ENCODE measurements at places on chromosomes 12 and 14. TPM values are rescaled to one million over a fixed set of nuclear protein-coding genes. Genes with fewer than 3 reads are reported as not detected.

DNA sequence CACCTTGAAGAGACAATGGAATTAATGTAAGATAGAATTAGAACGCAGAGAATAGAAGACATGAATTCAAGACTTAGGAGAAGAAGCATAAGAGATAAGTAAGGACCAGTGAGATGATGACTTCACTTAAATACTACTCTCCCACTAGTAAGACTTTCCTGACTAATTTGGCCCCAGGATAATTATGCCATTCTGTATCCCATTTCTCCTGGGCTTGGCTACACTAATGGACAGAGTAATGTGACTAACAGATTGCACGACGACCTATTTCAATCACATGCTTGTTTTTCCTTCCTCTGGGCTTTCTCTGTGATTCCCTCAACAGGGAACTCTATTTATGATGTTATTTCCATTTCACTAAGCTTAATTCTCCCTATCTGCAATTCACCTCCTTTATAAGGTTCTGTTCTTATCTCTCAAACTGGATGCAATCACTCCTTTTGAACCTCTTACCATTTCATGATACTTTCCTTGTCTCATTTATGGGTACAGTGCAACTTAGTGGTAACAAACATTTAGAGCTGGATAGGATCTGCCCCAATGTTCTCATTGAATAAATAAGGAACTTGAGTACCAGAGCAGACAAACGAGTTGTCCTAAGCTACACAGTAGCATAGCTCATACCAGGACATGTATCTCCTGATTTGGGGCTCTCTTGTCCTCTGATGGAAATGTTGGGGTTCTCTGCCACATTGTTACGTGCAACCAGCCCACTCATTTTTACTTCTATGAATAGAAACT lies 102.7 kb downstream of the BTG1 start:
- no peak for DNase-seq

DNA sequence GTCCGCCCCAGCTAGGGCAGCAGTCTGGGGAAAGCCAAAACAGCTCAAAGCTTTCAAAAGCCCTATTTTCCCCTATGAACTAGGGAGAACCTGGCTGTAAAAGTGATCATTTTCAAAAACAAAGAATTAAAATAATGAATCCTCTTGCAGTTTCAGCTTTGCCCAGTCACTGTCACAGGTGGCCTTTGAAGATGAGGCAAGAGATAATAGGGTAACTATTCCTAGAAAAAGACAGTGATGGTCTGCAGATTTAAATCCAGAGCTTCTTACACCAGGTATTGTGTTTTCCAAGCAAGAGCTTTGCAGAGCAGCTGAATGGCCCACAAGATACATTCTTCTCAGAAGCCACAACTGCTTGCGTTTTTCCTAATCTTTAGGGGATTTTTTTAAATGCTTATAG lies 80.2 kb upstream of the NUDT4 start:
- no peak for DNase-seq

DNA sequence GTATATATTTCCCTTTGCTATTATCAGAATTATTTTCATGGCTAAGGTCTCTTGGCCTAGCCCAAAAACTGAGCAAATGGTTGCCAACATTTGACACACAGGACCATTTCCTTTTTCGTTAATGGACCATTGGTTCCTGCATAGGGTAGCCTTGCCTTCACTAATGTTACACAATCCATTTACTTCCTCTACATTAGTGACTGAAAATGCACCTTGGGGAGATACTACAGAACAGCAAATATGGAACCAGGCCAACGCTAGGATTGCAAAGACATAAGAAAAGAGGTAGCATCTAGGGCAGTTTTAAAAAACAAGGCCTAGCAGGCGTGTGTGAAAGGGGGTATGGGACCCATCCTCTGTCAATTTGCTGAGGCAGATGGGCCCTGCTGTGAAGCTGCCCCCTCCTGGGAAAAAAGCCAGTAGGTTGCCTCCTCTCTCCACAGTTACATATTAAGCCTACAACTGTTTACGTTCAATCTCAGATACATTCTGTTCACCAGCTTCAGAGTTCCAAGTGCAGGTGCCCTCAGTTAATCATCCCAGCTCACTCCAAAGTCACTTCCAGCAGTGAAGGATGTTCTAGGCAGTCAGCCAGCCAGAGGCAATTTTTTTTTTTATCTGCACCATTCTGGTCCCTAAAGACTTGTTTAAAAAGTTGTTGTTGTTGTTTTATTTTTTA lies 15.0 kb downstream of the AQP6 start:
- DNase-seq, result no peak

GRCh38 chr14:56812364-56813141 lies 2.3 kb upstream of the OTX2 start:
- DNase-seq, result no peak

DNA sequence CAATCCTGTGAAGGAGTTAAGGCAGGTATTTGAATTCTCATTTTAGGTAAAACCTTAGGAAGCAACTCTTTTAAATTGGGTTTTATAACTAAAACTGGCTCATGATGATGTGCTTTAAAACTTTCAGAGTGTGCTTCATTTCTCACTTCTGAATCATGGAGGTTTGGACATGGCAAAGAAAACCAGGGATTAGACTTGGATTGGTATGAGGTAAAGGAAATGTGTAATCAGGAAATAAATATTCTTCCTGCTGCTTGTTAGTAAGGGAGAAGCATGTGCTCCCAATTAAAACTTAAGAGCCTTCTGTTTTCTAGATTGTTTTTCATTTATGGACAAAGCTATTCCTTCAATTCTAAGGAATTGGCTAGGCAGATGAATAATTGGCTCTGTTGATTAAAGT lies 57.4 kb downstream of the FBXO33 start:
- no peak for DNase-seq

DNA sequence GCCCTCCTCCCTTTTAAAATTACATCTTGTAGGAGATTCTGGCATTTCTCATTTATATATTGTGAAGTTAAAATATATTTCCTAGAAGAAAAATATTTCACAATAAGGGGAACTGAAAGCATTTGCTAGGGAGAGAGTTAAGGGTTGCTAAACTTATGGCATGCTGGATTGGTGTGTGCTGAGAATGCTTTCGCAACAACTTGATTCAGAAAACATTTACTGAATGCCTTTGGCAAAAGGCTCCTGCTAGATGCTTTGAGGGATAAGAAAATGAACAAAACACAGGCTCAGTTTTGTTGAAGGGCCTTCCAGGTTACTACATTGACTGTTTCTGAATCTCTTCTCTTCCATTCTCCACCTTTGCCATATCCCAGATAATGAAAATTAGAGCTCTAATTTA lies 67.5 kb downstream of the DIP2B start:
- no peak for DNase-seq

GRCh38 chr12:130240831-130241590 lies 78.7 kb downstream of the FZD10 start:
- no peak for DNase-seq

DNA sequence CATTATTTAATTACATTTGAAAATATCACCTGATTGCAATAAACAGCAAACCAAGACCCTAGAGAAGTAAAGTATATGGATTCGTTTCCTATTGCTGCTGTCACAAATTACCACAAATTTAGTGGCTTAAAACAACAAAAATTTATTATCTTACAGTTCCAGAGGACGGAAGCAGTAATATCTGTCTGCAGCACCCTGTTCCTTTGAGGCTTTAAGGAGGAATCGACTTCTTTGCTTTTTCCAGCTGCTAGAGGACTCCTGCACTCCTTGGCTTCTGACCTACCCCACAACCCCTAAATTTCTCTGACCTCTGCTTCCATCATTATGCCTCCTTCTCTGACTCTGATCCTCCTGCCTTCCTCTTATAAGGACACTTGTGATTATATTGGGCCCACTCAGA lies 23.8 kb upstream of the PPM1A start:
- DNase-seq, result no peak

- DNase-seq, result no peak
Measured at GRCh38 chr14:103530390-103530789, 1.4 kb downstream of the TRMT61A start.

- DNase-seq, result no peak
Measured at GRCh38 chr12:113226696-113227568, 5.7 kb downstream of the TPCN1 start.

DNA sequence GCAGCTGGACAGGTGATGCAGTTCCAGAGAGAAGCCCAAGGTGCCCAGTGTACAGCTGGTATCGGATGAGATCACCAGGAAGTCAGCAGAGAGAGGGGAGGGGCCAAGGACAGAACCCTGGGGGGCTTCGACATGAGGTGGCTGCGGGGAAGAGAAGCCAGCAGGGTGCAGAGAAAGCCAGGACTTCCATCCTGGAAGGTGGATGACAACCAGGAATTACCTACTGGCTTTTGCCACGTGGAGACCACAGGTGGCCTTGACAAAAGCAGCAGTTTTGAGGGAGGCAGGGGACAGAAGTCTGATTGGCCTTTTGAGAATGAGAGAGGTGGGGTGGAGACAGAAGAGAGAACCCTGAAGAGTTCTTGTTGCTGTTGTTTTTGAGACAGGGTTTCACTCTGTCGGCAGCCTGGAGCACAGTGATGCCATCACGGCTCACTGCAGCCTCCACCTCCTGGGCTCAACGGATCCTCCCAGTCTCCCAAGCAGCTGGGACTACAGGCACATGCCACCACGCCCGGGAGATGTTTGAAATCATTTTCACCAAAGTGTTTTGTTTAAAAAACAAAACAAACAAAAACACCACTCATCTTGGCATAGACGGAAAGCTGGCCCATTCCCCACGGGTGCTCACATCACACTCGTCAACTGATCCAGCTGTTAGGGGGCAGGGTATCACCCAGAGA lies 35.2 kb downstream of the CDC42BPB start:
- DNase-seq, result no peak

DNA sequence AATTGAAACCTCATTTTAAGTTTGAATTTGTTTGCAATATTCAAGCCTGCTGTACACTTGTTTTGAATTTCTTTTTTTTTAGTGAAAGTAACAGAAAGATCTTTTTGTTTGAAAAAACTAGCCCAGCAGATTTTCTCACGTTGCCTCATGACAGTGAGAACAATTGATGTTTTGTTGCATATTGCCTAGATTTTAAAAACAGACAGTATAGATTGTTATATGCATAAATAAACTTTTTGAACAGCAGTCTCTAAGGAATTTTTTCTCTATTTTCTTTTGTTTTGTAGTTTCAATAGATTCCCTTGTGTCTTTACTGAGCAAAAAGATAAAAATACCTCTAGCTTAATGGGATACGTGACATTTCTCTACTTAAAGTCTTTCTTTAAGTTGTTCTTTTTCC lies 15.4 kb downstream of the OR6C6 start:
- DNase-seq, result no peak

- DNase-seq, result no peak
Measured at GRCh38 chr12:42586268-42586667, 3.3 kb downstream of the PRICKLE1 start.

GRCh38 chr14:59997449-59997848 lies 77.5 kb downstream of the LRRC9 start:
- no peak for DNase-seq

GRCh38 chr12:19482036-19482435 lies 42.7 kb downstream of the AEBP2 start:
- DNase-seq, result no peak

DNA sequence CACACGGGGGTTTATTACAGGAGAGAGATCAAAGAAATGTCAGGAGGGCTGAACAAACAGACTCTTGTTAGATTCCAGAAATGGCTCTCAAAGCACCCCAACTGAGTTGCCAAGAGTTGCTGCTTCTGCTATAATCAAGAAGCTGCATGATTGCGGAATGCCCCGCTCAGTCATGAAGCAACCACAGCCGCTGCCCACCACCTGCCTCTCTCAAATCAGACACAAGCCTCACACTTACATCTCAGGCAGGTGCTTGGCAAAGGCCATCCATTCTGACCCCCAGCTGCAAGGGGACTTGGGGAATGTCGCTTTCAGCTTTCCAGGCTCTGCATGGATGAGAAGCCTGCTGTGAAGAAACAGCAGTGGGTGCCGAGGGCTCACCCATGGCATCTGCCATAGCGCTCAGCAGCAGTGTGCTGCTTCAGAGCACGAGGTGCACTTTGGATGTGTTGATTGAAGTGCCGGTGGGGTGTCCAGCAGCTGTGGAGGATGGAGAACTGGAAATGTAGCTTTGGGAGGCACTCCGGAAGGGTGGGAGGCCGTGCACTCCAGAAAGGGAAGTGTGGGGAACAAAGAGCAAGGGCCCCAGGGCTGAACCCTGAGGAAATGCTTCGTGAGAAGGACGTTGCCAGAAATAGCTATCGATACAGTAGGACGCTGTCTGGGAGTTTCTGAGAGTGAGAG lies 37.7 kb downstream of the LRRC74A start:
- DNase-seq, result no peak

GRCh38 chr14:88380405-88380804 lies 5.1 kb upstream of the SPATA7 start:
- no peak for DNase-seq

DNA sequence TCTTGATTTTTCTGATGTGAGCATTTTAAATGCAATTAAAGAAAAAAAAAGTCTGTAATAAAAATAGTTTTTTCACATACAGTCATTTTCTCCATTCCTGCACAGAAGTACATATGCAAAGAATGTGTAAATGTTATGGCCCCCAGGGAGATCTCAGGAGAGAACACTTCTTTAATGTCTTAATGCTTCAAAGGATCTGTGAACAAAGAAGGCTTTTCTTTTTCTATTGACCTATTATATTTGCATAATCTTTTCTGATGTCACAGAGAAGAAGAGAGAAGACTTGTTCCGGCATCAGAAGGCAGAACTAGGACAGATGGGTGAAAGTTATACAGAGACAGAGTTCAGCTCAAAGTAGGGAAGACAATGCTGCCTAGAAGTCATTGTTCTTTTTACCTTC lies 413.5 kb upstream of the STXBP6 start:
- no peak for DNase-seq

- DNase-seq, result no peak
Measured at GRCh38 chr14:27929797-27930347, 836.7 kb upstream of the FOXG1 start.

DNA sequence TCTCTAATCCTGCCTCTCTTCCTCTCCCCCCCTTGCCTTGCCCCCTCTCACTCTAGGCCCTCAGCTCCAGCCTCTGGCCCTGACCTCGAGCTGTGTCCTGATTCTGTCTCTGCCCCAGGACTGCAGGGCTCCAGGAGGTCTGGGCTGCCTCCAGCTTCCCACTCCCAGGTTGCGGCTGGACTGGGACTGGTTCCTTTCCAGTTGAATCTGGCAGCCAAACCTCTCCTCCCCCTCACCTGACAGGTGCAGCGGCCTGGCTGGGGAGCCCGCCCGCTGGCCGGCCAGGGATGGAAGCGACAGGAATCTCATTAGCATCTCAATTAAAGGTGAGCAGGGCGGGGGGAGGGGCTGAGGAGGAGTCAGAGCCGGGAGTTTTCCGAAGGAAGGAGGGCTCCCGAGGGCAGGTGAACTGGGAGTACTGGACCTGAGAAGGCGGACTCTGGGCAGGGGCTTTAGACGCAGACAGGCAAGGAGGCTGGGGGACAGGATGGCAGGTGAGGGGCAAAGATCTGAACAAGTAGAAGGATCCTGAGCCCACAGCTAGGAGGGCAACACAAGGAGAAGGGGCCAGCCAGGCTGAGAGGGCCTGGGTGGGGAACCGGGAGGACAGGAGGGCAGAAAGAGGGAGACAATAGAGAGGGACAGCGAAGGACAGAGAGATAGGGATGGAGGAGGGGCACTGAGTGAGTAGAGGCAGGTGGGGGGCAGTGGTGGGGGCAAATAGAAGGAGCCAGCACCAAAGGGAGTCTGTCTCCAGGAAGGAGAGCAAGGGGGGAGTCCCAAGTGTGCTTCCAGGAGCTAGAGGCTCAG lies at the start of gene SCNN1A:
Gene SCNN1A, minus strand, starts transcription at position 295 of the 810 bp plus-strand sequence. CDS start 780 bp downstream, outside the sequence.
- no peak for DNase-seq

Gene ZC2HC1C
- total RNA-seq, result 6.5 TPM

Gene LRP6
- 23.3 TPM for total RNA-seq

Gene RPGRIP1
- not detected for total RNA-seq

Gene GPR84
- not detected for total RNA-seq

Gene PNN
- total RNA-seq, result 5.3 TPM

Gene CYP46A1
- not detected for total RNA-seq

Gene INHBC
- total RNA-seq, result not detected

Gene KRT78
- total RNA-seq, result not detected

Gene SERPINA10
- not detected for total RNA-seq

Gene EPYC
- total RNA-seq, result not detected
